ENCODE measurements at places on chromosomes 4 and X.

GRCh38 chr4:13243152-13243551 lies 241.0 kb downstream of the RAB28 start:
- DNase-seq = no peak

DNA sequence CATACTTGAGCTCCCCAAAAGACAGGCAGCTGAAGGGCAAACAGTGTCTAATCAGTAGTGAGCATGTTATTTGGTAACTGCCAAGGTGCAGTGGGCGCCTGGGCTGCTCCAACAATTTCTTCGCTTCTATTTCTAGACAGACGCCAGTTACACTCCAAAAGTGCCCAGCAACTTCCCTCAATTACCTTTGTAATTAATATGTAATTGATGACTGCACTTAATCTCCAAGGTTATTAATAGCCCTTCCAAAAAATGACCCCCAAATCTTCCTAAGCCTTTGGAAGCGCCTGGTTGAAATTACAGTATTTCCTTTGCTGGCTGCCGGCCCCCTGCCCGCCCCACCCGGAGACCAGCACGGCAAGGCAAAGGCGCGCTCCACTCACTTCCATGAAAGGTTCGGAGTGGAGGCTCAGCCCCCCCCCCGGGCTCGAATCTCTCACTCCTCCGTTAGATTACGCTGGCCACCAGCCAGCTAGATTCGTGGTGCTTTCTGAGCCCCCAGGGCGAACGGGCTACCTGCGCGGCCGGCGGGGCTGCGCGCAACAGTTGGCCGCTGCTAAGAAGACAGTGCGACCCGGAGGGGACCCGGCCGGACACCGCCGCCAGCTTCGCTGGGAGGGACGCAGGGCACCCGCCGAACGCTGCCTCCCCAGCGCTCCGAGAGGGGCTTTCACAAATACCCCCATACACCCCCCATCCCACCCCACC lies 1.9 kb downstream of the GPC4 start:
- no peak for DNase-seq

- DNase-seq = no peak
Observed at GRCh38 chr4:81919223-81919622, 447.5 kb upstream of the RASGEF1B start.

DNA sequence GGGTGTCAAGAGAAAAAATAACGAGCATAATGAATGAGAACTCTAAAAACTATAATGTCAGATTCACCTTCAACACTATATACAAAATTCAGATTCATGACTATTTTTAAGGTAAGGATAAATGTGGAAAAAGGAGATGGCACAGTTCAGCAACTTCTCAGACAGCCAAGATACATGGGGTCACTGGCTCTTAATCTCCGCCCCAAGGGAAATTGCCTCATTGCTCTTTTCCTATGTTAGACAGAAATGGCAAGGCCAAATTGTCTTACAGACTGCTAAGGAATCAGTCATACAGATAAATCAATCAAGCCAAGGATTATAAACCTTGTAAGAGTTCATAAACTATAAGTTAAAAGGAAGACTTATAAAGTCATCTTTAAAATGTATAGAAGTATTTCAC lies 183.4 kb downstream of the OPHN1 start:
- DNase-seq = no peak

DNA sequence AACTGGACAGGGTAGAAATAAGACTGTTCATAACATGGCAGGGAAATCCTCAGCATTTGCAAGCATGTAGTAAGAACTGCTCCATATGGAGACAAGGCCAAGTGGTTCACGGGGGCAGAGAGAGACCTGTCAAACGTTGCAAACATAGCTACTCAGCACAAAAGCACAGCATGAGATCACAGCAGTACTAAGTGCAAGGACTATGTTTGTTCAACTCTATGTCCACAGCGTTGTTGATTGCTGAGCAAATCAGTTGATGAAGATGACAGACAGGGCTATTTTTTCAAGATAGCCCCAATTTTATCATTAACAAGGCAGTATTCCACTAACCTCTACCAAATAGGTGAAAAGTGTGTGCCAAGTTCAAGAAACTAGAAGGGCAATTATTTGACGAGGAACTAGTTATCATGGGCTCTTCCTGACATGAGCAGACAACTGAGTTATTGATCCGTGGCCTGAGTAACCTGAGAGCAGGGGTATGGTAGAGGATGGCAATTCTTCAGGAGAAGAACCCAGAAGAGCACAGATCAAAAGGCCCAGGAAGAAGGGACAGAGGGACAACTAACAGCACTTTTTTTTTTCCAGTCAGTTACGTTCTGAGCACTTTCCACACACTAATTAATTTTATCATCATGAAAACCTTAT lies 57.4 kb downstream of the SPOCK3 start:
- no peak for DNase-seq

- no peak for DNase-seq
Observed at GRCh38 chr4:184284336-184284690, 66.6 kb upstream of the ENPP6 start.

- DNase-seq = no peak
Observed at GRCh38 chr4:144599621-144600020, 46.3 kb upstream of the HHIP start.

GRCh38 chr4:175536852-175537453 lies 275.1 kb downstream of the GPM6A start:
- no peak for DNase-seq

DNA sequence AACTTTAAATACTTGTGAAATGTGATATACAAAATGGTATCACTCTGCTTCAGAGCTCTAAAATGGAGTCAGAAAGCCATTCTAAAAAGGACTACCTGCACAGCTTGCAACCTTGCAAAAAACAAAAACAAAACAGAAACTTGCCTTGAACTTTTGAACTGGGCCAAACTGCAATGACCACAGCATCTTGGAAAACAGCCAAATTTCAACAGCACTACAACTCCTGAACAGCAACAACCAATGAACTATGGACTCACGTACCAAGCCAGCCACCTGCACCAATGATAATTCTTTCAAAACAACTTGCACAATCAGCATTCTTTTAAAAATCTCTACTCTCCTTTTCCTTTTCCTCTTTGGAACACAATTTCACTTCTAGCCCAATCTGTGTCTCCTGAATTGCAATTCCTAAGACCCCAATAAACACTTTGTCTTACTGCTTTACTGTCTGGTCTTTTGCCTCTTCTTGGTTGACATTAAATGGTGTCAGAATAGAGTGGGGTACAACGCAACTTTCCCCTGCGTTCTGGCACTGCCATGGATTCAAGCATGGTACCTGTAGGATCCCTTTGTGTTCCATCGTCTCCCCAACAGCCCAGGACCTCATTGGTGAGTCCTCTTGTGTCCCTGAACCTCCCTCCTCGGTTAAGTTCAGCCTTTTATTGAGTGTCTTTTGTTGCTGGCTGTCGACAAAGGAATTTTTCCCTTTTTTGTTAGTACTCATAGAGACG lies 35.7 kb upstream of the FMR1 start:
- DNase-seq = peak; percentile 39

DNA sequence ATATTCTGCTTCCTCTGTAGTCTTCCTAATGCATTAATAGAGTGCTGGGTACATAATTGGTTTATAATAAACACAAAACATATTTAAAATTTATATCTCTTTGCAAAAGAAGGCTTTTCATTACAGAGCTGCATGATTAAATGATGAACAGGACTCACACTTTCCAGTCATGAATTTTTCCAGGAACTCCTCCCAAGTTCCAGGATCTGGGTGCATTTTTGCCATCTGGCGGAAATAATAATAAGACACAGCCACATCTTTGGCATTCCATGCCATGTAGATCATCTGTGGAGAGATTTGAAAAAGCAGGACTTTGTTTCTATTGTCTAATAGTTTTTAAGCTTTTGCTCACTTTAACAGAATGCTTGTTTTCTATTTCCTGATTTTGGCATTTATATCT lies 40.2 kb upstream of the SULT1B1 start:
- no peak for DNase-seq

DNA sequence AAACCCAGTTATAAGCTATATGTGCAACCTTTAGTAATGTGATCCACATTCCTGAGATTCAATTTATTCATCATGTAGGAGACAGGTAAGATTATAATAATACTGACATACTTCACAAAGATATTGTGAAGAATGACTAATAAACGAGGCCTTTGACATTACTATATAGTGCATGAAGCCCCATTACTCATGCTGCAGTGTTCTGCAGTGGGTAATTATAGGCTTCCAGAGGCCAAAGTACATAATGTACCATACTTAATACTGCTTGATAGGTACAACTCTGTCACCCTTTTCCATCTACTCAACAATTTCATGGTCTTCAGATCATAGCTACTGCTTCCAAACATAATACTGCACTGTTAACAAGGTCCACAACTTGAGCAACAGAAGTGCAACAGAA lies 68.9 kb downstream of the COL25A1 start:
- DNase-seq = no peak

GRCh38 chr4:153222707-153223426 lies 18.6 kb downstream of the TRIM2 start:
- no peak for DNase-seq

DNA sequence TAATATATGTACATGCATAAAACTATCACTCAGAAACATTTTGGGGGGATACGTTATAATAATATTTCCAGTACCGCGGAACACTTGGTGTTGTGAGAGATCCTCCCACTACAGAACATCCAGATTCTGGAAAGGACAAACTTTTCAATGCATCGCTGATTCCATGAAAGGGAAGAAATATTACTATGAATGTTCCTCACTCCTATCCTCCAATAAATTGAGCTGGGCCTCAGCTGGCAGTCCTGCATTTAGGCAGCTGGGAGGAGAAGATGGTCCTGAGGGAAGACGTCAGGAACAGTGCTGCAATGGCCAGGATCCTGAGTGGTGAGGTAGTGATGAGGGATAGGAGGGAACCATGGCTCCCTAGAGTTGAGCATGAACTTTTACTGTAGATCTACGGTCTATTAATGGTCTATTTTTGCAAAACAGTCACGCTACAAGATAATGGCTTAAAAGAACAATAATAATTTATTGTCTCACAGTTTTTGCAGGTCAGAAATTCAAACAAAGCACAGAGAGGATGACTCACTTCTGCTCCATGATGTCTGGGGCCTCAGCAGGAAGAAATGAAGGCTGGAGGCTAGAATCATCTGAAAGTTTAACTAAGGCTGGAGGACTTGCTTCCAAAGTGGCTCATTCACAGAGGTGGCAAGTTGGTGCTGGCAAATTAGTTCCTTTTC lies 538.1 kb downstream of the STIM2 start:
- no peak for DNase-seq

- no peak for DNase-seq
Observed at GRCh38 chr4:128697323-128697722, 112.2 kb upstream of the JADE1 start.

DNA sequence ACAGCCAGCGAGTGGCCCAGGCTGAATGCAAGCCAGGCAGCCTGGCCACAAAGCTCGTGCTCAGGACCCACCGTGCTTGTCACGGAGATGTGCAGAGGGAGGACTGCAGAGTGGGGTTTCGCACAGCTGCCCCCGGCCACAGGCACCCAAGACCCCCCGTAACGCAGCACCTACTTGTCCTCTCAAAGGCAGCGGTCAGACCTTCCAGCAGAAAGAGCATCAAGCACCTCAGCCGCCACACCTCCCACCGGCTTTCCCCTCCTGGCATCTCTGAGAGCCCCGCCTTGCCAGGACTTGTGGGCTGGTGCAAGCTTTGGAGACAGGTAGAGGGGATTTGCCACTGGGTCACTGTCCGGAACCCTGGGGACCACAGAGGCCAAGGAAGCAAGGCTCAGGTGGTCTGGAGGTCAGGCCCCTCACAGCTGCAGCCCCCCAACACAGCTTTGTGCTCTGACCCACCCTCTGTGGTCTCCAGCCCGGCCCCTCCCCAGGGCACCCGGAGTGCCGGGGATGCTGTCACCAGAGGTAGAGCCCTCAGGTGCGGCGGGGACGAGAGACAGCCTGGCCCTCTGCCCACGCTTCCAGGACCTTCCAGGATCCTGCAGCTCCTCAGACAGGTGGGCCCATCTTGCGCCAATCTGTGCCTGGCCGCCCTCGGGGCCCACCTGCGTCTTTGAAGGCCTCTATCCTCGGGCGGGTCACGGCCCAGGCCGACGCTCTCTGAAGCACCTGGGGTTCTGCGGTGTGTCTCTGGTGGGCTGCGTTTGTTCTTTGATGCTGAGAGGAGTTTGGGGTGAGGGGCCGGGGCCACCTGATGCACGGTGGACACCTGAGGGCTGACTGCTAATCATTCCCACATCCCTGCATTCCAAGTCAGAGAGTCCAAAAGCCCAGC lies 34.4 kb upstream of the HMX1 start:
- no peak for DNase-seq

Data from activated CD8-positive, alpha-beta memory T cell treated with anti-CD3 and anti-CD28 coated beads, Interleukin-2, amount 10 ng/mL, durations not matched to agents 7 days and 5 days (primary cell).